ENCODE measurements at places on chromosomes 1 and 21.

DNA sequence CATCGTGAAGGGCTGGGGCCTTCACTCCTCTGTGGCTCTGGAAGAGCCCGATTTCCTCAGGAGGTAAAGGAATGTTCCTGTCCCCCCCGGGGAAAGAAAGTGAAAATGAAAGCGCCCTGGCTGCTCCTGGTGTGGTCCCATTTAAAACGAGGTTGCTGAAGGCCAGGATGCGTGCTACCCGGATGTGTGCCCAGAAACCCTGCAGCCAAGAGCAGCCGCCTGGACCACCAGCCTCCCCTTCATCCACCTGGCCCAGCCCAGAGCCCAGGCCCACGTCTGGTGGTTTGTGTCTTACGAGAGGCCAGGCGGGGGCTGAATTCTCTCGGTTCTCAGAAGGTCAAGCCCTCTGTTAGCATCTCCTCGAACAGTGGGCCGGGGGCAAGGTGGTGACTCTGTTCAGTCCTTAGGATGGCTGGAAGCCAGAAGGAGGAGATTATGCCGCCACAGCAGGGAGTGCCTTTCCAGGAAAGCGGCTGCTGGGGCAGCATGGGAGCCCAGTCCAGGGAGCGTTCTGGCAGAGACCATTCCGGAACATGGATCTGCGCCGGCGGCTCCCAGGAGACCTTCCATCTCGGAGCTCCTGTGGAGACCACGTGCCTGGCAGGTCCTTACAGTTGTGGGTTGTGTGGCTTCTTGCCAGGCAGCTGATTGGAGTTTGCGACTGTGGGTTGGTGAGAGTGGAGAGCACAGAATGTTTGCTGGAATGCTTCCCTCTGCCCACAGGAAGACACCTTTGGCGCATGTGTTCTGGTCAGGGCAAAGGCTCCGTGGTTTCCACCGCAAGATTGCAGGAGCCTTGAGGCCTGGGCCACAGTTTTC, 1.4 kb downstream of the GUK1 start:
- DNase-seq: no peak

DNA sequence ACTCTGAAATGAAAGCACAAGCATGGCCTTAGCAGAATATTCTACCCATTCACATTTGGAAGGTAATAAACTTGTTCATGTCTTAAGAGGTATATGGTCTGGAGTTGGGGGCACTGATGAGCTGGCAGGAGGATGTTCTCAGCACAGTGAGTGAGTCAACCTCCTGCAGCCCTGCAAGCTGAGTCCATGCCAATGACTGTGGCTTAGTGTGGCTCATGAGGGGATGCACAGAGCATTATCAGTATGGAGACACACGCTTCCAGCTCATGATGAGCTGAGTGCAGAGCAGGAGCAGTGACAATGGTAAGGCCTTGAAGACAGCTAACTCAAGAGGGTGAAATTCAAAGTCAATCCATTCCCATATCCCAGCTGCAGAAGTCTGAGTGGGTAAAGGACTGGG, 102.3 kb downstream of the TNFSF18 start:
- DNase-seq: no peak

DNA sequence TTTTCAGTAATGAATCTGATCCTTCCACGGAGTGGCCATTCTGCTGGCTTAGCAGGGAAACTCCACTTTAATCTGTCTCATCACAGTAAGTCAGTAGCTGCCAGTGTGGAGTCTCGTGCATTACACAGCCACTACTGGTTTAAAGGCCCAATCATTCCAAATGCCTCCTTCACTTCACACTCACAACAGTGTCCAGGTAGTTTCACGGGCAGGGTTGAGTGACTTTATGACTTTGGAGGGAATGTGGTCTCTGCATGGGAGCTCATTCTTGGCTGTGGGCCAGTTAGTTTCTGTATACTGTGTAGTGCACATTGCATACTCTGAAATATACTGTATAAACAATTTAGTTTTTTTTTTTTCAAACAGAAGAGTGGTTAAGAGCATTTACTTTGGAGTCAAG, 34.6 kb upstream of the C1orf87 start:
- no peak for DNase-seq

- no peak for DNase-seq
Observed at GRCh38 chr1:188642704-188643103, 1814.0 kb downstream of the PLA2G4A start.

GRCh38 chr1:13549021-13549420, 34.6 kb upstream of the PDPN start:
- no peak for DNase-seq

DNA sequence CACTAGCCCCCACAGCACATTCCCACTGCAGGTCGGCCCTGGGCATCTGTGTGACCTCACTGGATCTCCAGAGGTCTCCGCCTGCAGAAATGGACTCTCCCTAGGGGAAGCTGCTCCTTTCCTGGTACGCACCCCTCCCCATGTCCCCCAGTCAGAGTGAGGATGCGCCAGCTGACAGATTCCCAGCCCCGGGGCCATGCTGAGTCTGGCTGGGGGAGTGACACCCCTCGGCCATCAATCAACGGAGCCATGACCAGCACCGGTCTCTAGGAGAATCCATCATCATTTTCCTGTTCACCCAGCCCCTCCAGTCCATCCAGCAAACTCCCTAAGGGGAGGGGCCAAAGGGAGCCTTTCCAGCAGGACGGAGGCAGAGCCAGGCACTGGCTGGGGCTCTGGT, 68.7 kb upstream of the PAX7 start:
- no peak for DNase-seq

DNA sequence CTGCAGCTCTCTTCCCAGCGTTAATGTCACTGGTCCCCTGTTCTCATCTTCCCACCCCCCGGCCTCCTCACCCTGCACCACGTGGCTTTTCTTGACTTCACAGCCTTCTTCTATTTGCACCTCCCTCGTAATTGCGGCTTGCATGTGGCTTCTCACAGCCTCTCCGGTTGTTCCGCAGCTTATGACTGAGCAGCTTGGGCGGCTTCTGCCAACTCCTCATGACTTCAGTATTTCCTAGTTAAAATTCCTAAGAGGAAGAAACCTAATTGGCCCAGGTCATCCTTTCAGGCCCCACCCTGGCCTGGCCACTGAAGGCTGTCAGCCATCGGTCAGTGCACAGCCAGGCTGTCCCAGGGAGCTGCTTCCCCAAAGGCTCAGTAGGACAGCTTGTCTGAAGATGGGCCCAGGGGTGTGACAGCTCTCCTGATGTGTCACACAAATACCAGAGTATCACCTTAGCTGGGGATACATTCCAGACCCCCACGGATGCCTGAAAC, 8.6 kb upstream of the RERE start:
- DNase-seq: no peak

DNA sequence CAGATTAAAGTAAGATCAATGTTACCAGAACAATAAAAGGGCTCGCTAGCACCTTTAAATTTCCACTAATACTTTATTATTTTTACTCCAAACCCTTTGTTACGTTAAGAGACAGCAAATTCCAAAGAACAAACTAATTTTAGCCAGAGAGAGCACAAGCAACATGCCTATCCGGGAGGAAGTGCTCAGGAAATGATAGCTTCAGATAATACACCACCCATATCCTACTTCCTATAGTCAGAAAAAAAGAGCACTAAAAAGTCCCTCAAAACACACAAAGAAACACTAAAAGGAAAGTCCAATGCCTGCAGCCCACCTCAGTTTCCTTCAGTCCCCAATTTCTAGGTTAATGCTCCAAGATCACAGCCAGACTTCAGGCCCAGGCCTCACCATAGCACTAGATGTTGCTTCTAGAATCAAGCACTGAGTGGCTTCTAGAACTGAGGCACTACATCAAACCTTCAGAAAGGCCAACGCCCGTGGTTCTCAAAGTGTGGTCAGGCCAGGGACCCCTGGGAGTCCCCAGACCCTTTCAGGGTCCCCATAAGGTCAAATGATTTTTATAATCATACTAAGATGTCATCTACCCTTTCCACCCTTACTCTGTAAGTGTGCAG, 142.6 kb downstream of the PSMG1 start:
- no peak for DNase-seq

DNA sequence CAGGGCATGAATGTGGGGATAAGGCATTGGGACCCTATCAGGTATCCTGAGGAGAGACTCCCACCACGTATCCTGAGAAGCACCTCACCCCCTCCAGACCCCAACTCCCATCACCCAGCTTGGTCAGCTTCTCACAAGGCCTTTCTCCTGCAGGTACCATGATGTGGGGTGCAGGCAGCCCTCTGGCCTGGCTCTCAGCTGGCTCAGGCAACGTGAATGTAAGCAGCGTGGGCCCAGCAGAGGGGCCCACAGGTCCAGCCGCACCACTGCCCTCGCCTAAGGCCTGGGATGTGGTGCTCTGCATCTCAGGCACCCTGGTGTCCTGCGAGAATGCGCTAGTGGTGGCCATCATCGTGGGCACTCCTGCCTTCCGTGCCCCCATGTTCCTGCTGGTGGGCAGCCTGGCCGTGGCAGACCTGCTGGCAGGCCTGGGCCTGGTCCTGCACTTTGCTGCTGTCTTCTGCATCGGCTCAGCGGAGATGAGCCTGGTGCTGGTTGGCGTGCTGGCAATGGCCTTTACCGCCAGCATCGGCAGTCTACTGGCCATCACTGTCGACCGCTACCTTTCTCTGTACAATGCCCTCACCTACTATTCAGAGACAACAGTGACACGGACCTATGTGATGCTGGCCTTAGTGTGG, 1.3 kb downstream of the GPR3 start:
- DNase-seq: no peak

GRCh38 chr21:27807596-27807995, 840.7 kb upstream of the ADAMTS5 start:
- no peak for DNase-seq

DNA sequence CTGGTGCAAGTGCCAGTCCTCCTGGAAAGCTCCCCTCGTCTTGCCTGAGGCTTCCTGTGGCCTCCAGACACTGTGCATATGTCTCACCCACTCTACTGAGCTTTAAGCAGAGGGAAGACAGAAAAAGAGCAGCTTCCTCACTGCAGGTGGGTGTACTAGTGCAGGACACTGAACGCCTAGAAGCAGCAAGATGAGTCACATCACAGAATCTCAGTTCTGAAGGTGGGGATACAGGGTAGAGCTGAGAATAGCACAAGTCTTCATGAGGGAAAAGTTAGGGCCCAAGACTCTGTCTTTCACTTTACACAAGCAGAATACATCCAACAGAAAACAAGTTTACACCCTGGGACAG, 37.4 kb downstream of the PCAT6 start:
- no peak for DNase-seq

GRCh38 chr21:16198546-16198945, 468.8 kb downstream of the USP25 start:
- DNase-seq: no peak

DNA sequence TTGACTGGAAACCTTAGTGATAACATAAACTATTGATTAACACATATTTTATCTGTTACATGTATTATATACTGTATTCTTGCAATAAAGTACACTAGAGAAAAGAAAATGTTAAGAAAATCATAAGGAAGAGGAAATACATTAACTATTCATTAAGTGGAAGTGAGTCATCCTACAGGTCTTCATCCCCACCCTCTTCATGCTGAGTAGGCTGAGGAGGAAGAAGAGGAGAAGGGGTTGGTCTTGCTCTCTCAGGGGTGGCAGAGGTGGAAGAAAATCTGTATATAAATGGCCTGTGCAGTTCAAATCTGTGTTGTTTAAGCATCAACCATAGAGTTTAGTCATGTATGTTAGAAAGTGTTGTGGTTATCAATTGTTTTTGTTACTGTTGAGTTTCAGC, 66.1 kb upstream of the CHODL start:
- DNase-seq: no peak

DNA sequence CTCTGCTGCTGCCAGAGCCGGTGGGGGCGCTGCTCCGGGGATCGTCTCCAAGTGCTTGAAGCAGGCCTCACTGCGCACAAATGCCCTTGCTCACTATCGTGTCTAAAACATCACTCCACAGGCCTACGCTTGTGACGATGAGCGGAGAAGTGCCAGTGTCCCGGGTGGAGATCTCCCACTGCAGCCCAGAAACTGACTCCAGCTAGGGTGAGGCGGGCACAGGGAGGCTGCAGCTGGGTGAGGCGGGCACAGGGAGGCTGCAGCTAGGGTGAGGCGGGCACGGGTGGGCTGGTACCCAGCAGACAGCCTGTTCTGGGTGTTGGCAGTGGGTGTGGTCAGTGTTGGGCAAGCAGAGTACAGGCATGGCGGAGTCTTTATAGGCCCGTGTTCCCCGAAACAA, 22.7 kb upstream of the PDXK start:
- DNase-seq: no peak

- DNase-seq: no peak
Observed at GRCh38 chr1:153231785-153232184, 14.4 kb downstream of the PRR9 start.

DNA sequence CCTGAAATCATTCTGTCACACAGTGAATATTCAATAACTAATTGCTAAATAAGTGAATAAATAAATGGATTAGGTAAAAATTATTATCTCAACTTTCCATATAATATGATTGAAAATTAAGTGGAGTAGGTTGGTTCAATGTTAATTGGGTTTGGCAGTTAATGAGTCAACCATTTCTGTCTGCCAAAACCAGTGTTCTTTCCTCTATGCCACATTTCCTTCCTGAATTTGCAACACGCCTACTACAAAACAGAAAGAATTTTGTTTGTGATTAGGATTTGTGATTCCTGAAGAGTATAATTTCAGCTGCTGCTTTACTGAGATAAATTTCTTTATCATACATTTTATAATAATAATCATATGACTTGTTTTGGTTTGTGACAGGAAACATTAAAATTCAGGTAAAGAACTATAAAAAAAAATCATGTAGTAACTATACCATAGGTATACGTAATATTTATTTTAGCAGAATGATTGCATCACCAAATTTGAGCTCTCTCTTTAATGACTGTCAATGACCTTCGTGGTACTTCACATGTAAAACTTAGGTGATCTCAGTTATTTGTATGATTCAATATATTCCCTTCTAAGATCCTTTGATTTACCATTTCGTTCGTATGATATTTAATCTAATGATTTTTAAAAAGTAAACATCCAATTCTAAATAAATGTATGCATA, 241.3 kb downstream of the KCNT2 start:
- DNase-seq: no peak

DNA sequence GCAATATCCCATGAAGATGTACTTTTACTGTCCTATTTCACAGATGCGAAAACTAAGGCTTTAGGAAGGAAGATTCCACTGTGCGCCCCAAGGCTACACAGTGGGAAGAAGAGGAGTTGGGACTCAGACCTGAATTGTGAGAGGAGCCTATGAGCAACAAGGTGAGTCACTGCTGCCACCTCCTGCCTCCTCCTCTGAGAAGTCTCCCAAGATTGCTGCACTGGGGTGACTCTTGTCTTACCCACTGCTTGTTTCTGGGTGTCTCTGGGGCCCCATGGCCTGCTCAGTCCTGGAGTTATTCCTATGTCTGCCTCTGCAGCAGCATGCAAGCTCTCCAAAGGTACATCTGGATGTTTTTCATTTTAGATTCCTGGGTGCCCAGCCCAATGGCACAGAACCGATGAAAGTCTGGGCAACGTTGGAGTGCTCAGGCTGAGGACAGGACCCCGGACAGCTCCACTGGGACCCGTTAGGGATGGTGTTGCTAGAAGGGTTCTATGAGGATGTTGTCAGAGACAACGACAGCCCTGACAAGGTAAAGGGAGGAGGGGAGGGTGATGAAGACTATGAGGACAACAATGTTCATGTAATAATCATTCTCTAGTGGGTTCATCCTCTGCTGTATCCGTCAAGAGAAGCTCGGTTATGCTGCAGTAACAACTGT, 11.0 kb upstream of the C1QA start:
- DNase-seq: no peak

All from stimulated activated CD4-positive, alpha-beta T cell treated with anti-CD3 and anti-CD28 coated beads, Interleukin-1b, Interleukin-23, amount 100 ng/mL, for 1 hour (primary cell).